ENCODE measurements at places on chromosomes 4 and X.

- DNase-seq = no peak
These were observed 42.9 kb downstream of the DDX60L start for GRCh38 chr4:168437192-168437943.

DNA sequence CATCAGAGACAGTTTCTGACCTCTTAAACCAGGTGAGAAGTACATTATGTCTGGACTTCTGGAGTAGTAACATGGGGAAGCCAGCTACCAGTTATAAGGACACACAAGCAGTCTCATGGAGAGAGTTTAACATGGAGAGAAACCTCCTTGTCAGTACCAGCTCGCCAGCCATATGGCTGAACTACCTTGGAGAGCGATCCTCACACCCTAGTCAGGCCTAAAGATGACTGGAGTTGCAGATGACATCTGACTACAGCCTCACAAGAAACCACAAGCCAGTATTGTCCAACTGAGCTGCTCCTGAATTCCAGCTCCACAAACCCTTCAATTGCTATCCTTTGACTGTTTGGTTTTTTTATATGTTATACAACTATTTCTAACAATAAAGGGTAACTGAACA lies 49.8 kb downstream of the PDHA2 start:
- no peak for DNase-seq

DNA sequence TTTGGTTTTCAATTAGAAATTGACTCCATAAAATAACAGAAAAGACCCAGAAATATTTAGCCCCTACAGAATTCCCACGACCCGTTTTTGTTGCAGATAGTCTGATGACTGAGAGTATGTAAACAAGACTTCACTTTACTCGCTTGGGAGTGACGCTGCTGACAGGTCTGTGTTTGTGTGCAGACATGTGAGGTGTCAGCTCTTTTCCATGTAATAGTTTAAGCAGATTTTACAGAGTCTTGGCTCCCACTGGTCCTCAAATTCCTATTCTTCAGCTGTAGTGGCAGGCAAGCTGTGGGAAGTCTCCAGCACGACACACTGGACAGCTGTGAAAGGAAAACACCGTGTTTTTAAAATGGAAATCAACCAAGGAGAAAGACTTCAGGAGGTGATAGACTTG lies 455.7 kb downstream of the GABRG1 start:
- DNase-seq = no peak

DNA sequence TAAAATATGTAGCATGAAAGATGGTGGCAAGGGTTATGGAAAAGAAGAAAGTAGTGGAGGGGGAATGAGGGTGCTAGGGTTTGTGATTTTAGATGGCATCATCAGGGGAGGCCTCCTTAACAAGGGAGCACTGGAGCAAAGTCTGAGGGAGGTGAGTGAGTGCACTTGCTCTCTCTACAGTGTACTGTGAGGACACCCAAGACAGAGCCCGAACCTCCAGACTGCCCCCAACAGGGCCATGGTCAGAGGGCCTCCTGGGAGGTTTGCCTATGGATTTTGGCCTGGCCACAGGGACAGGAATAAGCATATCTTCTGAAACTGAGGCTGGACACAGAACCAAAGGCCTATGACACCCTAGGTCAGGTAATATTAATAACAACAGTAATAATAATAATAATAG lies 21.4 kb upstream of the PJA1 start:
- no peak for DNase-seq

- no peak for DNase-seq
These were observed 1.1 kb downstream of the MOB1B start for GRCh38 chr4:70903291-70903603.

- peak; percentile 8 for DNase-seq
These were observed 17.5 kb downstream of the STX18 start for GRCh38 chr4:4524364-4524763.

DNA sequence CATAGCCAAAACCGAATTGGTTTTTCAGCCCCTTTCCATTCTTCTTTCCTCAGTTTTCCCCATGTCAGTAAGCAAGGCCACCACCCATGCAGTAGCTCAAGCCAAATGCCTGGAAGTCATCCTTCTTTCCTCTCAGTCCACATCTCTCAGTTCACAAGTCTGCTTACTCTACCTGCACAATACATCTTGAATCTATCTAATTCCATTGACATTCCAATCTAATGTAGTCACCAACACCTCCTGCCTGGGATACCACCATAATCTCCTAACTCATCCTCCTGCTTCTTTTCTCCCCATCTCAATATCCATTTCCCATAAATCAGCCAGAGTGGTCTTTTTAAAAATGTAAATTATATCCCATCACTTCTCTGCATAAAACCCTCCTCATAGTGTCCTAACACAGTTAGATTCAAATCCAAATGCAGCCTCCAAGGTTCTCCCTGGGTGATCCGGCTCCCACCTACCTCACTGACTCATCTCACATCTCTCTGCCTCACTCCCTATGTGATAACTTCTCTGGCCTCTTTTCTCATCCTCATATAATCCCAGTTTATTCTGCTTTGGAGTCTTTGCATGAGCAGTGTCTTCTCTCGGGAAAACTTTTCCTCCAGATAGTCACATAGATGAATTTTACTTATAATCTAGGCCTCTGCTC lies 26.9 kb downstream of the KCNIP4 start:
- DNase-seq = no peak

GRCh38 chrX:21728276-21728968 lies 29.5 kb downstream of the SMPX start:
- no peak for DNase-seq

DNA sequence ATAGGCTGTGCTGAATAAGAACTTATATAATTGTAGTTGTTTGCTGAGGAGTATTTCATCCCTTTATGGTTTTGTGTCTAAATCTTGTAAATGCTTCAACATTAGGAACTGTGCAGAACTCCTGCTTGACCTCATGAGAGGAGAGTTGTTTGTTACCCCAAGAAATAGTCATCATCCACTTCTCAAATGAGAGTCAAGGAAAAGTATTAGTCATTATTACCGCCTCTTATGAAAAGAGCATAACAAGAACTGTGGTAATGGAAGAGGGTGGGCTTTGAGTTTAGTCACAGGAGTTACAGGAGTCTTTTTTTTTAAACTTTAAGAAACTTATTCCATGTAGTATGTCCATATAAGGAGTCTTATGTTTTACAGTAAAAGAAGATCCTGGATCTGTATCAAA lies 132.9 kb downstream of the RAP1GDS1 start:
- no peak for DNase-seq

GRCh38 chr4:89136525-89136924 lies 25.2 kb downstream of the TIGD2 start:
- DNase-seq = no peak

GRCh38 chrX:147174591-147174990 lies 360.0 kb upstream of the CXorf51A start:
- no peak for DNase-seq

- DNase-seq = no peak
These were observed 264.3 kb downstream of the RAPGEF2 start for GRCh38 chr4:159366966-159367780.

DNA sequence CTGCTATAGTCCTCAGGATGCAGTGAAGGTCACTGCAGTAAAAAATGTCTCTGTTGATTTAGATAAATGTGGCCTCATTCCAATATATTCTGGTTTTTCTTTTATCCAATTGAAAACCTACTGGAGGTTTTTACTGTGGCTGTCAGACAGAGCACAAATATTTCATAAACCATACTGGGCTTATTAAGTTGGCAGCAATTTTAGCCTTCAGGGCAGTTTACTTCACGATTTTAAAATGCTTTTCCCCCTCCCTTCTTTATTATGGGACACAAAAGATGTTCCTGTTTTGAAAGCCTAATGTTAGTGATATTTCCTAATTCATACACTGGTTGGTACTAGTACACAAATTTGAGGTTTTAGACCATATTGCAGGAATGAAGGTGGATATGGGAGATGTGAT lies 939.4 kb downstream of the C4orf33 start:
- no peak for DNase-seq

DNA sequence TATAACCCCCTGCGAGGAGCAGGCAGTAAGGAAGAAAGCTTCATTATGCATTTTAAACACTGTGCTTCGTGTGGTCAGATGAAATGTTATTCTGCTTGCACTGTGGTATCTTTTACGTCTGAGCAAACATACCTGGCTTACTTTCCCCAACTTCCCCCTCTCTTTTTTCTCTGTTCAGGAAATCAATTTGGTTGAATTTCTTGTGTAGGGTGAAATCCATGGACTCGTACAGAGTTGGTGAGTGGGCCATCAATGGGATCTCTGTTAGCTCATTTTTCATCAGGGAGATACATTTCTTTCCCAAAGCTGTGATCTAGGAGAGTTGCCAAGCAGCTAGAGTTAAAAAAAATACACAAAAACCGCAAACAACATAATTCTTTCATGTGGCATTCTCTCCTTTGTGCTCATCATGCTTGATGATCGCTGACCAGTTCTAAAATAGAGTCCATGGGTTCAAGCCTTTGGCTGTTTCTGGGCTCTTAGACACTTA lies 98.5 kb downstream of the FRAS1 start:
- DNase-seq = no peak

GRCh38 chr4:116982656-116983055 lies 102.7 kb downstream of the TRAM1L1 start:
- DNase-seq = no peak

DNA sequence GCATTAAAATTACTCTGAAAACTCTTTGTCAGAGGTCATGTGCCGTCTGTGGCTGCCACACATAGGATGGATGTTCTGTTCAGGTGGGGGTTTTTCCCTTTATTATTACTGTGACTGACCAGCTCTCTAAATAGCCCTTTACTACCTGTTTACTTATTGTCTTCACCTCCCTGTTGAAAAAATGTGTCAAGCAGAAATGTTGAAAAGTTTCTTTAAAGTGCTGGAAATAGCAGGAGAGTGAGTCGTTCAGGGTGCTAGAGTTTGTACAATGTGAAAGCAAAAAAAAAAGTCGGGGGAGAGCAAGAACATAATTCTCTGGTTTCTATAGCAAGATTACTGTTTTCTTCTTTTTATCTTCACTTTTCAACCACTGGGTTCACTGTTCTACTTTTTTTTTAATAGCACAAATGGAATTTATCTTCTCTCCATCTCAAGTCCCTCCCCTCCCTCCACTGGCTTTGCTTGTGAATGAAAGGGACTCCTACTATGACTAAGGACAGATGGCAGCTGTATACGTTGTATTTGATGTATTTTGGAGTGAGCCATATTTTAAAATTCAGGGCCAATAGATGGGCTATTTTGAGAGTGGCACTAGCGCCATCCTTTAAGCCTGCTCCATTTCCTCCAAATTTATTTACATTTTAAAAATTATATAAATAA lies 33.3 kb downstream of the ARX start:
- no peak for DNase-seq

DNA sequence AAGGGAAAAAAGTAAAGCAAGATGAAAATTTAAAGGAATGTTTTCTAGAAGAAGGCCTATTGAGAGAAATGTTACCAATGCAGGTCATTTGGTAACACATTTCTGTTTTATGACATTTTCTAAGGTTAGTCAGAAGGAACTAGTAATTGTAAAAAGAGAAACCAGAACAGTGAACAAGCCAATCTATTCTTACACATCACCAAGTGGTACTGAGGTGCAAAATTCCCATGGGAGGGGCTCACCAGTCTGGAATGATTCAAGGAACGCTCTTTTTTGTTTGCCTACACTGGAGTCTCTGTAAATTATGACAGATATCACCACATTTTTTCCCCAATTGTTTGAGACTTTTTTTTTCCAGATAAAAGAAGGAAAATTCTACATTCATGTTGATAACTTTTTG lies 404.7 kb upstream of the CNKSR2 start:
- no peak for DNase-seq

GRCh38 chr4:166421556-166422156 lies 548.6 kb downstream of the TLL1 start:
- DNase-seq = no peak

- no peak for DNase-seq
These were observed 83.3 kb downstream of the CLDN34 start for GRCh38 chrX:10050481-10050880.

DNA sequence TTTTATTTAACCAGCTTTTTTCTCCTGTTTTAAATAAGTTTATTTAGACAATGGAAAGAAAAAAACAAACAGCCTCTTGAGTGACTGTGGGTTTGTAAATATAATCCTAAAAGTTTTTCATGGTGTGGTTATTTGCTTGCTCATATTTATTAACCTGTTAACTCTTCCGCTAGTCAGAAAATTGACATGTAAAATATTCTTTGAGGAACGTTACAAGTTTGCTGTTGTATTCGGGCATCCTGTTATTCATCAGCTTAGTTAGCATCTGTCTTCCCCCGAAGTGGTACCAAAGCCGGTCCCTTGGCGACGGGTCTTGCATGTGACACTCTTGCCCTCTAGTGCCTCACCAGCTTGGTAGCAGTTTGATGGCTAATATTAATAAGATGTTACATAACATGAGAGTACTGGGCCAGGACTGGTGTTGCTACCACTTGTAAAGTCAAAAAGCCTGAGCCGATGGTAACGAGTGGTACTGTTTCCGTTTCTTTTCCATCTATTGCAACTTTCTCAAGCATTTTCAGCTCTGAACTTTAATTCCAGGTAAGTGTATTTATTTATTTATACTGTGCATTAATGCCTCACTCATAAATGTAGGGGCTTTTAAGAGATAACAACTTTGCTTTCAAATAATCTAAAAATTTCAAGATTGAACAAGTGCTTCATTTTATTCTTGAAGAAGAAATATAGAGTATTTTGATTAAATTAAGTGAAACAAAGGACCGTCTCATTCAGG lies at the start of gene NDST3:
NDST3 (plus strand) TSS at position 434 of the 733 bp plus-strand sequence. CDS start 19,425 bp downstream, outside the sequence.
- no peak for DNase-seq

DNA sequence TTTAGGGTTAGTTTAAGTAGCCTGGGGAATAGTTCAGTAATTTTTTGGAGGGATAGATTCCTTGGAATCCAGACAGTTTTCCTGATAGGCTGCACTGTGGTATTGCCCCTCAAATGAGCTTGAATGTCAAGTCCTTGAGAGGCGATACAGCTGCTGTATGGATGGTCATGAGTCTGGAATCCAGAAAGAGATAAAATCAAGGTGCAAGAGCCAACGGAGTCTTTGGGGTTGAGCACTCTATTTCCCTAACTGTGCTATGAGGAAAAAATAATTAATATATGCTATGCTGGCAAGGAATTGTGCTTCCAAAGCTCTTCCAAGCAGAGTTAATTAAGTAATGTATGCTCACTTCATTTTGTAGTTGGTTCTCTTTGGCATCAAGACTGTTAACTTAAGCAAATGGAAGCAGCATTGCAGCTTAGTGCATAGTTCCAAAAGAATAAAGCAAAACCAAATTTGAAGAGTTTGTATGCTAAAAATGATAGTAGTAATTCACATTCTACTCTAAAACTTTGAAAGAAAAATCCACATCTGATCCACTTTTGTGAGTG lies 48.8 kb downstream of the LIMCH1 start:
- no peak for DNase-seq

DNA sequence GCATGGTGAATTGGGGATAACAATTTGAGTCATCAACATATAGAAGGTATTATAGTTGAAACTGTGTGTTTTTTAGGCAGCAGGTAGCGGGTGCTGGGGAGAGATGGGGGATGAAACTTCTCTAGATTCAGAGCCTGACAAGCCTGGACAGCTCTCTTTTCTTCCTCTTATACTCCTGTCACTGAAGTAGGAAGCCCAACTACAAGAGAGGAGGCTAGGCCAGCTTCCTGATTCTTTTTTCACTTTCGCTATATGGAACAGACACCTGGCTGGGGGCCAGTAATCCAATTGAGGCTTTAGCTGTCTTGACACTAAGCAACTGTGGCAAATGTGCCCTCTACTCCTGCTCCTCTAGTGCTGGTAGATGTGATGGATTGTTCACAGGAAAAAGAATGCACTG lies 69.2 kb downstream of the PHKA1 start:
- DNase-seq = no peak

Measured in T-helper 9 cell (primary cell).